Activated CD4-positive, alpha-beta T cell treated with anti-CD3 and anti-CD28 coated beads, Interleukin-2, amount 10 ng/mL, durations not matched to agents 24 days and 14 days (primary cell): ENCODE measurements at places on chromosomes 3 and 15.

DNA sequence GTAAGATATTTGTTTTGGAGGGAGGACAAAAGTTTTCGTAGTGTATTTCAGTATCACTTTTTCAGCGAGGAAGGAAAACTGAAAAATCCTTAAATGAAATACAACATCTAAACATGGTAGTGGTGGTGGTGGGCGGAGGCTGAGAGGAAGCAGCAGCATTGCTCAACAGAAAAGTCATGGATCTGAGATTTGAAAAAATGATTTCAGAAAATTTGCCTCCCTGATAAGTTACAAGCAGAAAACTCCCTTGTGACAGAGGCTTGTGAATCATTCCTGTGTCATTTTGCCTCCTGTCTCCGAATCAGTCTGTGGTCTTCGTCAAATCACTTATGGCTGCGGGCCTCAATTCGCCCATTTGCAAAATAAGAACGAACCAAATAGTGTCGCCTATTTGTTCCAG is 965 bp upstream of the CRBN start:
- no peak overlapping the region for H3K4me3 ChIP-seq
- peaks cover 31% of the 10 kb centered on the region for H3K4me1 ChIP-seq
- peaks cover 11% of the 10 kb centered on the region for H3K27me3 ChIP-seq
- no peak for DNase-seq
- no peak overlapping the region for H3K27ac ChIP-seq

GRCh38 chr3:141312354-141313092 is 55.8 kb upstream of the ZBTB38 start:
- peak; percentile 65 for DNase-seq
- peaks cover 47% of the 10 kb centered on the region for H3K4me1 ChIP-seq
- H3K27me3 ChIP-seq, result no peaks in the 10 kb centered on the region

- no peak overlapping the region for H3K4me3 ChIP-seq
- peaks cover 5% of the 10 kb centered on the region for H3K4me1 ChIP-seq
- no peak for DNase-seq
- no peak overlapping the region for H3K27ac ChIP-seq
- H3K27me3 ChIP-seq, result peaks cover 3% of the 10 kb centered on the region
- no peaks in the 10 kb centered on the region for H3K36me3 ChIP-seq
Measured at GRCh38 chr3:57546616-57547015, 2.5 kb upstream of the DNAH12 start.

- no peak for DNase-seq
- H3K4me1 ChIP-seq, result peaks cover 30% of the 10 kb centered on the region
- H3K27ac ChIP-seq, result no peak overlapping the region
- peaks cover 4% of the 10 kb centered on the region for H3K36me3 ChIP-seq
Measured at GRCh38 chr3:194301730-194302129, 49.4 kb downstream of the CPN2 start.

GRCh38 chr3:135127946-135128470 is 332.9 kb downstream of the EPHB1 start:
- no peaks in the 10 kb centered on the region for H3K27me3 ChIP-seq
- H3K27ac ChIP-seq, result no peak overlapping the region
- H3K36me3 ChIP-seq, result no peaks in the 10 kb centered on the region
- DNase-seq, result no peak
- no peak overlapping the region for H3K4me3 ChIP-seq

DNA sequence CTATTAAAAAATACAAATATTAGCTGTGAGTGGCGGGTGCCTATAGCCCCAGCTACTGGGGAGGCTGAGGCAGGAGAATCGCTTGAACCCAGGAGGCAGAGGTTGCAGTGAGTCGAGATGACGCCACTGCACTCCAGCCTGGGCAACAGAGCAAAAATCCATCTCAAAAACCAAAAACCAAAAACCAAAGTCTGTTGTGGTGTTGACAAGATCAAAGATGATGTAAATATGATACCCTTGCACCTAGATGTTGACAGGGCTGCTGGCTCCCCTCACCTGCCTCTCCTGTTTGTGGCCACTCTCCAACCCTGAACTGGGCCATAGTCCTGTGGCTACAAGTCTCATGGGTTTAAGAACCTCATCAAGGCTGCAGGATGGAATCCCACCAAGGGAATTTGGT is 16.2 kb downstream of the DAPK2 start:
- no peak overlapping the region for H3K27ac ChIP-seq
- no peak overlapping the region for H3K4me3 ChIP-seq
- H3K27me3 ChIP-seq, result no peaks in the 10 kb centered on the region
- DNase-seq, result no peak

DNA sequence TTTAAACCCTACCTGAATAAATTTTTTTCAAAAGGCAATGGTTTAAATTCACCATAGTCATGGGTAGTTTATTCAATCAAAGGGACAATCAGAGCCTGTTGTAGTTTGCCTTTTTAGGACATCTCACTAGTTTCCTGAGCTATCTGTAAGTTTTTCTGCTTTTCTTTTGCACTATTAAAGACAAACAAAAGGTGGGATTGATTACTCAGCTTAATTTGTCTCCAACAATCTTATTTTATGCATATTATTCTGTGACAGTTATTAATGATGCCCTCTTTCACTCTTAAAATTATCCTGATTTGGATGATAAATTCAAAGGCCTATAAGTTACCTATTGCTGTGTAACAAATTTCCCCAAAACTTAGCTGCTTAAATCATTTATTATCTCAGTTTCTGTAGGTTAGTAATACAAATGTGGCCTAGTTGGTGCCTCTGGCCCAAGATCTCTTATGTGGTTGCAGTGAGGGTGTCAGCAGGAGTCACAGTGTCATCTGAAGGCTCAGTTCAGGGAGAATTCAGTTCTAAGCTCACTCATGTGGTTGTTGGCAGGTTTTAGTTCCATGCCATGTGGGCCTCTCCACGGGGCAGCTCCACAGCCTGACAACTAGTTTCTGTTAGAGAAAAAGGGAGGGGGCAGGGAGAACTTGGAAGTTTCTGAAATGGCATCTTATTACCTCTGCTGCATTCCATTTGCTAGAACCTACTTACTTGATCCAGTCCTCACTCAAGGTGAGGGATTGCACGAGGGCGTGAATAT is 16.0 kb downstream of the ARMC8 start:
- H3K4me1 ChIP-seq, result peaks cover 17% of the 10 kb centered on the region
- no peaks in the 10 kb centered on the region for H3K27me3 ChIP-seq
- DNase-seq, result no peak
- H3K36me3 ChIP-seq, result peaks cover 18% of the 10 kb centered on the region

GRCh38 chr3:177345973-177346503 is 148.8 kb upstream of the TBL1XR1 start:
- H3K27ac ChIP-seq, result peak overlapping the region; percentile 97
- peaks cover 2% of the 10 kb centered on the region for H3K27me3 ChIP-seq
- peaks cover 4% of the 10 kb centered on the region for H3K36me3 ChIP-seq
- peak overlapping the region; percentile 47 for H3K4me3 ChIP-seq
- no peak for DNase-seq

DNA sequence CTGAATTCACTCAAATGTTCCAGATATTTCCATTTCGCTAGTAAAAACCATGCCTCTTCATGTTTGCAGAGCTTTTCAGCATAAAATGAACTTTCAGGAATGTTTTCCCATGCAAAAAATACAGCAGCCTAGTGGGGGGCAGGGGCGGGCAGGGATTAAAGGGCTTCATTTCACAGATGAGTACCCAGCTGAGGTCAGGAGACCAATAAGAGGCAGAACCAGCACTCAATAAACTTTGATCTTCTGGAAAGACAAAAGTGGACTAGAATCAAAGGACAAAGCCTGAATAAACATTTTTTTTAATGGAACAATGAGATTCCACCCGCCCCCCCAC is 8.0 kb downstream of the KLHL25 start:
- DNase-seq, result no peak
- peaks cover 9% of the 10 kb centered on the region for H3K36me3 ChIP-seq
- H3K4me3 ChIP-seq, result no peak overlapping the region
- peaks cover 50% of the 10 kb centered on the region for H3K4me1 ChIP-seq
- H3K27me3 ChIP-seq, result no peaks in the 10 kb centered on the region

- DNase-seq, result no peak
- H3K4me1 ChIP-seq, result no peaks in the 10 kb centered on the region
- H3K27me3 ChIP-seq, result peaks cover 4% of the 10 kb centered on the region
- H3K27ac ChIP-seq, result no peak overlapping the region
Measured at GRCh38 chr3:131630097-131630496, 127.3 kb upstream of the MRPL3 start.

DNA sequence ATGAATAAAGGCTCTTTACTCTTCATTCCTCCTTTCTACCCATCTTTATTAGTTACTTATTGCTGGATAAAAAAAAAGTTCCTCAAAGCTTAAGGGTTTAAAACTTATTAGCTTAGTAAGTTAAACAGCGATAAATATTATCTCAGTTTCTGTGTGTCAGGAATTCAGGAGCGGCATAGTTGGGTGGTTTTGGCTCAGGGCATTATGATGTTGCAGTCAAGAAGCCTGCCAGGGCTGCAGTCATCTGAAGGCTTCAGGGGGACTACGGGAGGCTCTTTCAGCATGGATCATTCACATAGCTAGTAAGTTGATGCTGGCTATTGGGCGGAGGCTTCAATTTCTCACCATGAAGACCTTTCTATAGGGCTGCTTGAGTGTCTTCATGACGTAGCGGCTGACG is 1.9 kb upstream of the DLG1 start:
- peaks cover 25% of the 10 kb centered on the region for H3K4me1 ChIP-seq
- DNase-seq, result no peak
- peaks cover 37% of the 10 kb centered on the region for H3K27me3 ChIP-seq
- peaks cover 12% of the 10 kb centered on the region for H3K36me3 ChIP-seq
- no peak overlapping the region for H3K4me3 ChIP-seq
- H3K27ac ChIP-seq, result no peak overlapping the region

DNA sequence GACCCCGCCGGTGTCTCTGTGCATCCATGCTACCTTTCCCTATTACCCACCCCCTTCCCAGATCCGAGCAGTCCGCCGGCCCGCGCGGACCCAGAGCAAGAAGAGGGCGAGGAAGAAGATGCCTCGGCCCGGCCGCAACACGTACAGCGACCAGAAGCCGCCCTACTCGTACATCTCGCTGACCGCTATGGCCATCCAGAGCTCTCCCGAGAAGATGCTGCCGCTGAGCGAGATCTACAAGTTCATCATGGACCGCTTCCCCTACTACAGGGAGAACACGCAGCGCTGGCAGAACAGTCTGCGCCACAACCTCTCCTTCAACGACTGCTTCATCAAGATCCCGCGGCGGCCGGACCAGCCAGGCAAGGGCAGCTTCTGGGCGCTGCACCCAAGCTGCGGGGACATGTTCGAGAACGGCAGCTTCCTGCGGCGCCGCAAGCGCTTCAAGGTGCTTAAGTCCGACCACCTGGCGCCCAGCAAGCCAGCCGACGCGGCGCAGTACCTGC is 788 bp downstream of the FOXB1 start:
- peak overlapping the region; percentile 96 for H3K27ac ChIP-seq
- peak; percentile 82 for DNase-seq
- H3K36me3 ChIP-seq, result peaks cover 14% of the 10 kb centered on the region
- H3K4me1 ChIP-seq, result peaks cover 57% of the 10 kb centered on the region
- peak overlapping the region; percentile 93 for H3K4me3 ChIP-seq
- H3K27me3 ChIP-seq, result peaks cover 85% of the 10 kb centered on the region

- DNase-seq, result peak; percentile 10
- no peaks in the 10 kb centered on the region for H3K36me3 ChIP-seq
- H3K4me1 ChIP-seq, result no peaks in the 10 kb centered on the region
- H3K27ac ChIP-seq, result no peak overlapping the region
Measured at GRCh38 chr15:26882112-26882511, 15.2 kb downstream of the GABRA5 start.

- H3K27me3 ChIP-seq, result peaks cover 19% of the 10 kb centered on the region
- H3K27ac ChIP-seq, result peak overlapping the region; percentile 20
- H3K36me3 ChIP-seq, result peaks cover 39% of the 10 kb centered on the region
- DNase-seq, result no peak
Measured at GRCh38 chr15:72196409-72197040, 1.1 kb downstream of the GRAMD2A start.

GRCh38 chr15:39623529-39623931 is 42.7 kb downstream of the THBS1 start:
- peaks cover 21% of the 10 kb centered on the region for H3K36me3 ChIP-seq
- H3K27ac ChIP-seq, result peak overlapping the region; percentile 99
- H3K4me1 ChIP-seq, result peaks cover 63% of the 10 kb centered on the region
- H3K4me3 ChIP-seq, result peak overlapping the region; percentile 38
- H3K27me3 ChIP-seq, result no peaks in the 10 kb centered on the region

GRCh38 chr15:101028772-101029438 is 109.7 kb downstream of the LRRK1 start:
- no peaks in the 10 kb centered on the region for H3K4me1 ChIP-seq
- H3K27ac ChIP-seq, result no peak overlapping the region
- peaks cover 23% of the 10 kb centered on the region for H3K27me3 ChIP-seq

DNA sequence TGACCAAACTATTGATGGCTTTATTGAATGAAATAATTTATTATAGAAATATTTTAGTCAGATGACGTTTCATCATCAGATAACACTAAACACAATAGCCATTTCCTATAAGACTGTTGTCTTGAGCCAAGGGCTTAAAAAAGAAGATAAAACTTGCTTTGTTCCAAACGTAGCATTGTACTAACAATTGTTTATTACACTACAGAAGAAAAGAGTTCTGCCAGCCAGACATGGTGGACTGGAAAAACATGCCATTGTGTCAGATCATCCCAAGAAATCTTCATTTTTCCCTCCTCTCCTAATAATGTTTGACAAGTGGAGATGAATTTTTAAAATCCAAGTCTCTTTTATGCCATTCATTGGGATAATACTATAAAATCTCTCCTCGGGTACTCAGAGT is 203.3 kb downstream of the CDIN1 start:
- no peak overlapping the region for H3K4me3 ChIP-seq
- no peaks in the 10 kb centered on the region for H3K36me3 ChIP-seq
- H3K27ac ChIP-seq, result no peak overlapping the region
- H3K27me3 ChIP-seq, result no peaks in the 10 kb centered on the region

DNA sequence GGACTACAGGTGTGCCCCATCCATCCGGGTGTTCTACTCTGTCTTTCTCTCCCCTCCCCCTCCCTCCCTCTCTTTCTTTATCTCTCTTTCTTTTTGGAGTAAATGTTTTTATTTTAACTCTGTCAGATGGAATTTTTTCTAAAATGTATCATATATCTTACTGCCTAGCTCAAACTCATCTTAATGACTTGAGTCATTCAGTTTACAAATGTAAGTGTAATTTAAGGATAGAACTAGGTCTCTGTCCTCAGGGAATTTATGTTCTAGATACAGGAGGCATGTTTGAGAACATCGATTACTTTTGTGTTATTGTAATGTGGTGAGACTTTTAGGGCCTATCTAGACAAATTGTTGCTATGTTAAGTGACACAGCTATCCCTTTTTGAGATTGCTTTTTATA is 3.5 kb downstream of the TBC1D23 start:
- no peak overlapping the region for H3K4me3 ChIP-seq
- no peak overlapping the region for H3K27ac ChIP-seq
- no peaks in the 10 kb centered on the region for H3K27me3 ChIP-seq
- H3K36me3 ChIP-seq, result peaks cover 1% of the 10 kb centered on the region

DNA sequence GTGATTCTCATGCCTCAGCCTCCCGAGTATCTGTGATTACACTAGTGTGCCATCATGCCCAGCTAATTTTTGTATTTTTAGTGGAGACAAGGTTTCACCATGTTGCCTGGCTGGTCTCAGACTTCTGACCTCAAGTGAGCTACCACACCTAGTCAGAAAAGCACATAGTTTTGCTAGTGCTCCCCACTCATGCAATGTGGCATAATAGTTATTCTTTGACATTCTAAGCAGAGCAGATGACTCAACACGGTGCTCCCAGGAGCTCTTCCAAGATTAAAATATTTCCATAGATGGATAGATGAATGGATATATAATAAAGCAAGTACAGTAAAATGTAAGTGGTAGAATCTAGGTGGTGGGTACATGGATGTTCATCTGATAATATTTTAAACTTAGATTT is 53.1 kb upstream of the GK5 start:
- H3K4me3 ChIP-seq, result no peak overlapping the region
- no peak overlapping the region for H3K27ac ChIP-seq
- no peaks in the 10 kb centered on the region for H3K36me3 ChIP-seq
